Stimulated activated CD4-positive, alpha-beta T cell treated with anti-CD3 and anti-CD28 coated beads, TNF-alpha, amount 100 ng/mL, for 1 hour (primary cell): ENCODE measurements at places on chromosomes 7 and 10.

GRCh38 chr7:47719675-47720074 lies 137.8 kb upstream of the TNS3 start:
- no peak for DNase-seq

DNA sequence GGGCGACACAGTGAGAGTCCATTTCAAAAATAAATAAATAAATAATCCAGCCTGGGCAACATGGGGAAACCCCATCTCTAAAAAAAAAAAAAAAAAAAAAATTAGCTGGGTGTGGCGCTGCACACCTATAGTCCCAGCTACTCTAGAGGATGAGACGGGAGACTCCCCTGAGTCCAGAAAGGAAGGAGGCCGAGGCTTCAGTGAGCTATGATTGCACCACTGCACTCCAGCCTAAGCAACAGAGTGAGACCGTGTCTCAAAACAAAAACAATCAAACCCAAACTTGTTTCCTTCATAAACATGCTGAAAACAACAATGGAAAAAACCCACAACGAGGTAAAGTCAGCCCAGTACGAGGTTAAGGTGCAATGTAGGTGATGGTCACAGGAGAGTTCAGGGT lies 1.2 kb downstream of the COX19 start:
- DNase-seq: no peak

- no peak for DNase-seq
Observed at GRCh38 chr7:115066050-115066449, 144.2 kb downstream of the MDFIC start.

DNA sequence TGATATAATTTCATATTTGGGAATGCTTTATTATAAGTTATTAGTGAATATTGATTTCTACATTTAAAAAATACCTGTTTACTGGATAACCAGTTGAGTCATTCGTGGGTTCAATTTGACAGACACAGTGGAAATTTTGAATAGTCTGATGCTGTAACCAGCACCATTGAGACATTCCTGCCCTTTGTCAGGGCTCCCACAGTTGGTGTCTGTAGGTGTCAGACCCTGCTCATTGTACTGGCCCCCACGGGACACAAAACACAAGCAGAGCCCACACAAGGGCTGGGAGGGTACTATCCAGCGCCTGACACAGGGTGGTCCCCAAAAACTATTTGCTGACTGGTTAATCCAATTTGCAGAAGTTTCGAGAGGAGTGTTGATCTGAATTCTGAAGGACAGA lies 35.9 kb downstream of the EEPD1 start:
- DNase-seq: no peak

DNA sequence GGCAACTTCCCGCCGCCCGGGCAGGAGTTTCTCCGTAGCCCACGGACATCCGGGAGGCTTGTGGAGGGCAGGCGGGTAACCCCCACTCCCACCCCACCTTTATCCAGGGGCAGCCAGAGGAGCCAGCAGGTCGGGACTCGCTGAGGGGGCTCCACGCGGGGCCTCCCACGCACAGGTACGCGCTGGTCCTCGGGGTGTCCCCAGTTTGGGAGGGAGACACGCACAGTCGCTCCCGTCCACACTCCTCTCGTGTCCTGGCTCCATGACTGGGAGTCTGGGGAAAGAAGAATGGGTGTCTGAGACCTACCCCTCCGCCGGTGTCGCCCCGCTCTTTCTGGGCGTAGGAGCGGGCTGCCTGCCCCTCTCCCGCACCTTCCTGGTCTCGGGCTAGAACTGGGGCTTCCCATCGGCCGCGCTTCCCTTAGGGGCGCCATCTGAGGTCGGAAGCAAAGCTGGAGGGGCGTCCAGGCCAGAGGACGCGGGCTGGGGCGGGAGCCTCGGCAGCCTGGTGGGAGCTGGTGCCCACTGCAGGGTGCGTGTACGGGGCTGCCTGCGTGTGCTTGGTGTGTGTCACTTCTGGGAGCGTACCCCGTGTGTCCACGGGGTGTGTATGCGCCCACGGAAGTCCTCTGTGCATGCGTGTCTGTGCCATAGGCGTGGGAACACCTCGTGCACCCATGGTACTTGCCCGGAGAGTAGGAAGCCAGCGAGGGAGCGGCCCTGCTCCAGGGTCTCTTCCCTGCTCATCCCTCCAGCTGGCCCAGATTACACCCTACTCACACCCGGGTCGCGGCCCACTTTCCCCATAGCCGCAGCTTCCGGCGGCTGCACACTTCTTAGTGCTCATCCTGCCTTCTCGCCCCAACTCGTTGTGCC lies 73.0 kb upstream of the LEP start:
- no peak for DNase-seq

GRCh38 chr10:118952493-118953295 lies 76.8 kb upstream of the NANOS1 start:
- DNase-seq: no peak

DNA sequence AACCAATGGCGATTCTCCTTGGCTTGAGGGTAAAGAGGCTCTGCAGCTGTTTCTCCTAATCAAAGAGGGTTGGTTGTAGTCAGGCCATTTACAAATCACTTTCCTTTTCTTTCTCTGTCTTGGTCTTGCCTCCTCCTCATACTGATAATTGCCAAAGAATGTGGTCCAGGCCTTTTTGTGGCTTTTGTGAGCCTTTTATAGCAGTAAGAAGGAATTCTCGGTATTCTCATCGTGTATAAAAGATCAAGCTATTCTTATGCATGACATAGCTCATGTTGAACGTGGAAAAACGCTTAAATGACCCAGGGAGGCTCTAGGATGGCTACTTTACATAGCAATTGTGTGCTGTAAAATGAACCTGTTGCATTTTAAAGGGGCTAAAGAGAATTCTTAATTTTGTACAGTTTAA lies 62.6 kb downstream of the RBM20 start:
- no peak for DNase-seq

DNA sequence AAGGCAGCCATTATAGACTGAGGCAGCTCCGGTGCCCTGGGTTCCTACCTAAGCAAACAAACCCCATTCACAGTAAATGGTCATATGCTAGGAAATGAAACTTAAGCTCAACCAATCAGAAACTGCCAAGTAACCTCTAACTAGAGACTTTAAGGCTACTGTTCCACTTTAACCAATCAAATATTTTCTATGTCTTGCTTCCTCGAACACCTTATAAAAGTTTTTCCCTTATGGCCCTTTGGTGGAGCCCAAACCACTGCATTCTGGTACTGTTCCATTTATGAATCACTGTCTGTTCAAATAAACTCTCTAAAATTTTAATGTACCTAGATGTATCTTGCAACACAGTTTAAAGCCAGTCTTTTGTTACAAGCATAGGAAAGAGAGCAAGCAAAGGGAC lies 361.1 kb downstream of the HGF start:
- no peak for DNase-seq

GRCh38 chr7:29255199-29255878 lies 60.8 kb downstream of the CHN2 start:
- DNase-seq: no peak

DNA sequence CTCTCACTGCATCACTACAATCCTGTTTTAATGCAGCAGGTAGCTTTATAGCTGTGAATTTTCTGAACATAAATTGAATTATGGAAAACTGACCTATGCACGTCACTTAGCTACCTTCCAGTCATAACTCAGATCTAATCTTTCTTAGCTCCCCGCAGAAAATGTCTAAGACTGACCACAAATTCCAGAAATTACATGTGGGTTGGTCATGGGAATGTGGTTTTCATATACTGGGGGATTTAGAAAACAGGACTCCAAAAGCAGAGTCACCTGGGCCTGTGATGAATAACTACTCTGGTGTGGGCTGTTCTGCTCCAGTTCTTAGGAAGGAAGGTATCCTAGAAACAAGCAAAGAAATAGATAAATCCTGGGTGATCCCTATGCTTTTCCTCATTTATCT lies 178.4 kb upstream of the LRRTM3 start:
- no peak for DNase-seq

GRCh38 chr7:147014286-147014955 lies 897.8 kb downstream of the CNTNAP2 start:
- no peak for DNase-seq

GRCh38 chr10:76394707-76395042 lies 963.3 kb downstream of the LRMDA start:
- no peak for DNase-seq

- no peak for DNase-seq
Observed at GRCh38 chr10:29749150-29749549, 114.4 kb upstream of the SVIL start.

GRCh38 chr7:48292949-48293348 lies 121.7 kb downstream of the ABCA13 start:
- DNase-seq: no peak

GRCh38 chr7:137539111-137539715 lies 195.7 kb upstream of the PTN start:
- no peak for DNase-seq

DNA sequence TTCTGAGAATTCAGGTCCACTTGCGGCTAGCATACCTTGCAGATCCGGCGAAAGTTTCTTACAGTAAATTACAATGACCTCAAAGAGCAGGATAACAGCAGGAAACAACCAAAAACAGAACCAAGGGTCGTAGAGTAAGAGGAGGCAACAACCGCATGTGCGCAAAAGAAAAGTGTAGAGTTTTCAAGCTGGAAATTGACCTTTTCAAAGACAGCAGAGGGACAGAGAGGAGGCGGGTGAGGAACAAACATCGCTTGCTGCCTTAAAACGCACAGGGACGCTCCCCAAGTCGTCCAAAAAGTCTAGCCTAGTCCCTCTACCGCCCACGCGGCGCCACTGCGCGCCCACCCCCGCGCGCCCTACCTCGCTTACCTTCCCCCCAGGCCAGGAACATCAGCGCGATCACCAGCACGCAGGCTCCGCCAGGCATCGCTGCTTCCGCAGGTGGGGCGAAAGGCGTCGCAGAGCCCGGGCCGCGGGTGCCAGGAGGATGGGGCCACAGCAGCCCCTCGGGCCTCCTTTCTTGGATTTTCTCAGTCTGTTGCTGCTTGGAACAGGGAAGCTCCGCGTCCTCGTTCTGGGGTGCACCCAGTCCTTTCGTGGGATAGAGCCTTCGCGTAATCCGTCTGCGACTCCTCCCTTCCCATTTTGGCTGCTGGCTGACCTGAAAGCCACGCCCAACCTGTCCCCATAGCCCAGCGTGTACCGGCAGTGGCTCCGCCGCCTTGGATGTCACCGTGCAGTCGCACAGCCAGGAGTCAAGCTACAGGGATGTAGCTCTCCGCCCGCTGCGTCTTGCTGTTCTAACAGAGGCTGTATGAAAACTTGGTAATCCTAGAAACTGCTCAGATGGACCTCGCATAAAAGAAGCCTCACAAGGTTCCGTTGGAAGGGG lies at the start of gene VWDE:
Gene VWDE, minus strand, starts transcription at position 579 of the 895 bp plus-strand sequence. Its CDS starts 149 bp downstream, at position 430.
- DNase-seq: peak; percentile 31

GRCh38 chr7:101542527-101543241 lies 86.4 kb downstream of the MYL10 start:
- DNase-seq: peak; percentile 28

- no peak for DNase-seq
Observed at GRCh38 chr7:106010866-106011265, 47.8 kb downstream of the CDHR3 start.

GRCh38 chr7:137302081-137302480 lies 41.5 kb downstream of the PTN start:
- no peak for DNase-seq

- no peak for DNase-seq
Observed at GRCh38 chr10:86152354-86152753, 214.2 kb downstream of the GRID1 start.

- no peak for DNase-seq
Observed at GRCh38 chr10:63464402-63465292, 1.1 kb downstream of the JMJD1C start.

DNA sequence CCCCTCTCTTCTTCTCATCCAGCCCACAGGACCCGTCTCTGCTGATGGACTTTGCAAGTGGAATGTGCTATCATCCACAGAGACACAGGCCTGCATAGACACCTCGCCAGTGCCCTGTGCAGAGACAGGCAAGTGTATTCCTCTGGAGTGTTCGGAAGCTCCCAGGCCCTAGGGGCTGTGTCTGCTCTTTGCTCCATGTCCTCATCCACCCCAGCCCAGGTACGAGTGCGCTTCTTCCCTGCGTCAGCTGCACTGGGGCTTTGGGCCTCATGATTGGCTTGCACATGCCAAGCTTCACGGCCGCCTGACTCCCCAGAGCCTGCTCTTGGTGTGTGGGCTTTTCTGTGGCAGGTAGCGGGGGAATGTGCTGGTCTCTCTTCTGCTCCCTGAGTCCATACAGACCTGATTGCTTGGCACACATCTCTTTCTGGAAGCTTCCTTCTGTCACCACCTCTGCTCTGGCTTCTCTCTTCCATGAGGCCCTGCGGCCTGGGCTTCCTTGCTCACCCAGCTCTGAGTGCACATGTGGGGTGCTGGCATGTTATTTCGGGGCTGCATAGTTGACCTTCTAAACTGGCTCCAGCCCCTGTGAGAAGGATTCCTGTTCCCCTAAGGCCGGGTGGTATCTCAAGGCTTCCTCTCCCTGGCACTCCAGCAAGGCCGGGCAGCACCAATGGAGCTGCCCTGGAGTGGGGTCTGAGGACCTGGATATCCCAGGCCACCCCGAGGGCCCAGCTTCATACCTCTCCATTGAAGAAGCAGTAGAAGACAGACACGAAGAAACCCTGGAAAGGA lies 27.8 kb downstream of the CRHR2 start:
- no peak for DNase-seq
